Germinal center (tissue), 1 donor: ENCODE measurements at places on chromosomes 13 and 19.

DNA sequence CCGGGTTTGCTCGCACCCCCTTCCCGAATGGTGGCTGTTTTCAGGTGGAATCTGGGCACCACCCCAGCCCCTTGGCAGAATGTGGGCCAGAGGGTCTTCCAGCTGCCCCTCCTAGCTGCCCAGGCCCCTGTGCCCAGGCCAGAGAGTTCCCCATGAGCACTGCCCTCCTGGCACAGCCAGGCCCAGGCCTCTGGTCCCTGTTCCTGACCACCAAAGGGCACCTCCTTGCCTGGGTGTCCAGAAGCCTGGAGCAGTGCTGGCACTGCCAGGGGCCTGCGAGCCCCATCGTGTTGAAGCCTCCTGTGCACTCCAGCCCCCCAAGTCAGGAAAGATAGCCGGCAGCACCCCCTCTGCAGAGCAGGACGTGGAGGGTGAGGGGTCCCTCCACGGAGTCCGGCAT, 23.4 kb downstream of the PIAS4 start:
- DNase-seq, result no peak

- DNase-seq, result no peak
Measured at GRCh38 chr13:85373322-85373721, 425.9 kb downstream of the SLITRK6 start.

DNA sequence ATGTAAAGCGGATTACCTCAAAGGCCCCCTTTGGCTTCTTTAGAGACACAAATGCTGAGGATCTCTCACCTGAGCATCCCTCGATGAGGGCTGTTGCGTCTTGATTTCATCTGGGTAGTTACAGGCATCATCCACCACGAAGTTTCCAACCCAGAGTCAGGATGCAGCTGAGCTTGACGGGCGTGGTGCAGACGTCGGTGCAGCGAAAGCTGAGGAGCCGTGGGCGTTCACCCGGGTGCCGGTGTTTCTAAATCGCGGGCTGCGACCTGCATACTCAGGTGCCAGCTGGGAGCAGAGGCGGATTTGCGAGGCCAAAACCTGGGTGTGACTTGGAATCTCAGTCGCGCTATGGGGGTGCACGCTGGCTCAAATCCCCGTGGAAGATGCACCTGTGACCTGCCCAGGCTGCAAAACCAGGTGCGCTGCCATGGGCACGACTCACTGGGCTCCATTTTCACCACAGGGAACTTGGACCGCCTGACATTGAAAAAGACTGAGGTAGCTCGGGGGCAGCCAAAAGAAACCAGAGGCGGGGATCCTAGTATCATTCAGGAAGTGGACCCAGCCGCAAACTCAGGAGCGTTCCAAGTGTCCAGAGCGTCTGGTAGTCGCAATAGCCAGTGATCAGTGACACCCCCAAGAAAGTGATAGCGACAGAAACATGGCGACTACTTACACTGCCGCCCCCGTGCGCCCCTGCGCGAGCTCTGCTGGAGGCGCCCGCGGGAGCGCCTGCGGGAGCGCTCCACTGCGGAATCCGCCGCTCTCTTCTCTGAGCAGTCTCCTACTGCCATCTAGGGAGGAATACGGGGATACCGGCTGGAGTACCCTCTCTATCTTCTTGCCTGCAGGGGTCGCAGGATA, 36.4 kb upstream of the IGFL4 start:
- DNase-seq, result peak; percentile 47

- no peak for DNase-seq
Measured at GRCh38 chr13:77033717-77034302, 6.9 kb upstream of the FBXL3 start.

DNA sequence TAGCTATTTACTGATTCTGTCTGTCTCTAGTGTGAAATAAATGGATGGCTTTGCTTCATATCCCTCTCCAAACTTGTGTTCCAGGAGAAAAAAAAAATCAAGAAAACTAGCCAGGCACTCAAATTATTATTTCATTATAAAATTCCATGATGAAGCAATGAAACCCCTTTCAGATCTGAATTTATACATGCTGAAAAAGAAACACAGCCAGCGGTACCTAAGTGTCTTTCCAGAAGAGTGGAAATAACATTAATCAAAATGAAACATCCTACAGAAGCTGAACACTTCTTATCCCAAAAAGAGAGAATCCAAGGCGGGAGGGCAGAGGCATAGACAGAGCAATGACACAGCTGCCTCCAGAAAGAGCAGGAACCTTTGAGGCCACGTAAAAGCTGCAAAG, 15.9 kb downstream of the ENOX1 start:
- no peak for DNase-seq

- DNase-seq, result no peak
Measured at GRCh38 chr19:37313335-37313627, 57.6 kb upstream of the ZNF527 start.

- DNase-seq, result no peak
Measured at GRCh38 chr19:55694241-55694655, 19.2 kb downstream of the EPN1 start.

- DNase-seq, result no peak
Measured at GRCh38 chr13:32191452-32191998, 123.6 kb downstream of the ZAR1L start.

- no peak for DNase-seq
Measured at GRCh38 chr19:38528931-38529330, 88.8 kb downstream of the MAP4K1 start.

- no peak for DNase-seq
Measured at GRCh38 chr19:19657397-19657783, 6.1 kb downstream of the ATP13A1 start.

DNA sequence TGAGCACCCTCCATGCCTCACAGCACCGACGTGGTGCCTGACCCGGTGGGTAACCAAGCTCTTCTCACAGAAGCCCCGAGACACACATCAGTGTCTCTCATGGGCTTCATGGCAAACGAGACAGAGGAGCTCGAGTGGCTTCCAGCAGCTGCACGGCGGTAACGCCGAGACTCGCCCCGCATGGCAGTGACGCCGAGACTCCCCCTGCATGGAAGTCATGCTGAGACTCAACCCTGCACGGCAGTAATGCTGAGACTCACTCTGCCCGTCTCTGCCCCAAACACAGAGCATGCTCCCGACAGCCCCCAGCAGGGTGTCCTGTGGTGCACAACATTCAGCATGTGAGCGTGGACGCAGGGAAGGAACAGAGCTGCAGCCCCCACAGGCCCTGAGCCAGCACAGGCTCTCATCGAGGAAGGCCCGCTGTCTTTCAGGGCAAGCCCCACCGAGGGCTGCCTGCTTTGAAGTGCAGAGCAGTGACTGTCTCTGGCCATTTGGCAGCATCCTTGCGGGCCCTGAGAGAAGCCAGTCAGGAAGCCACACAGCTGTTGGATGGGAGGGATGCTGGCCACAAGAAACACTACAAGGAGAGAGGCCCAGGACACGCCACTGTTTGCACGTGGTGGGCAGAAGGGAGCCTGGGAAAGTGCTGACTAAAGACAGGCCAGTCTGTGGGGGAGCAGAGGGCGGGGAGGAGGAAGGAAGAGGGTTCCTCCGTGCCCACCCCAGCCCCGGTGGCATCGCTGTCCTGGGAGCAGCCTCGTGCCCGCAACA, 9.5 kb downstream of the GAS6 start:
- no peak for DNase-seq

DNA sequence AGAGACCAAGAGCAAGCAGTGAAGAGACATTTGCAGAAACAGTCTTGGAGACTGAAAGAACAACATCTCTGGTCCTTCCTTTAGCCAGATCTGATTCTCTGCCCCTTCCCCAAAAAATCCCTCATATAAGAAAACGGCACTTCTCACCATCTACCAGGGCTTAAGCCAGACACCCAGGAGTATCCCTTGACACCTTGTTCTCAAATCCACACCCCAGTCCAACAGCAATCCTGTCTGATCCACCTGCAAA, 1.7 kb upstream of the PLEKHG2 start:
- DNase-seq, result no peak

DNA sequence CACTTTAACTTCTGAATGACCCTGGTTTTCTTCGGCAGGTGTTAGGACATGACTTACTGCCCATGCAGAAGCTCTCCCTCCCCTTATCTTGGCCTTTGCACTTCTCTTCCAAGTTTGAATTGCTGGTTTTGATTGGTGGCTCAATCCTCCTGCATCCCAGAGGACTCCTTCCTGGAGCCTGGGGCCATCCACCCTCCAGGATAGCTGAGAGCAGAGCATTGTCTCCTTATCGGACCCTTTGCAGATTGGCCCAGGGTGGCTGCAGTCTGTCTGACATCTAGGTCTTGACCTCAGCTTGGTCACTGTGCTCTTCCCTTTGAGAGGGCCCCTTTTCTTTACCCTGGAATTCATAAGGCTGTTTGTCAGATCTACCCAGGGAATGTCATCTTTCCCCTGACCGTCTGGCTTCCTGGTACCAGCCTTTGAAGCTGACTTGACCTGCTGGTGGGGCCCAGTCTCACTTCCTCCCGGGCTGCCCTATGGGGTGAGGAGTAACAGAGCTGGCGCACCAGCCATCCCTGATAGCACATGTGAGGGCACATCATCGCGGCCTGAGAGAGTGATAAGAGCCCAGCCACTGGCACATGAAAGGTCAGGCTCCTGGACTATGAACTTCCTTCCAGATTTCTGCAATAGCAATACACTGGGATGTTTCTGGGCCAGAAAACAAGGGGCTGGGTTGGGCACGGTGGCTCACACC, 172.9 kb upstream of the UBL3 start:
- no peak for DNase-seq

GRCh38 chr13:110714797-110715394, 1.4 kb downstream of the ING1 start:
- DNase-seq, result peak; percentile 26

GRCh38 chr13:30892966-30893365, 13.1 kb upstream of the MEDAG start:
- DNase-seq, result peak; percentile 14

DNA sequence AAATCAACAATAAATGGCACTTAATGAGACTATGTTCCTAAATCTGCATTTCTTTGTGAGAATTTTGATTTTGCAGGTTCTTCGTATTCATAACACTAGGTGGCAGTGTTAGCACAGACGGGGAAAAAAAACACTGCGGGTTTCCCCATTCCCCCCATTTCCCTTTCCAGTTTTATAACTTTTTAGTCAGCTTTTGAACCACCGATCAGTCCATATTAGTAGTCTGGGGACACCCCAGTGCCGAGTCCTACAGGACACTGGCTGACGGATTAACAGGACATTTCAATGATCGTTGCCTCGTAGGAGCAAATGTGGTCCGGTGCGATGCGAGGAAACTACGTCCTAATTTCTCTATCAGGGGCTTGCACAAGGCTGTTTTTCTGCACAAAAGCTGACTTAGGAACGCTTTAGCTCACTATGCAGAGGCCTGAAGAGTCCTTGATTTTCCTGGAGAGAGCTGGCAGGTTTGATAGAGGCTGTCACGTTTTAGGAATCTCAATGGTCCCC, 234.3 kb downstream of the LMO7 start:
- peak; percentile 31 for DNase-seq

DNA sequence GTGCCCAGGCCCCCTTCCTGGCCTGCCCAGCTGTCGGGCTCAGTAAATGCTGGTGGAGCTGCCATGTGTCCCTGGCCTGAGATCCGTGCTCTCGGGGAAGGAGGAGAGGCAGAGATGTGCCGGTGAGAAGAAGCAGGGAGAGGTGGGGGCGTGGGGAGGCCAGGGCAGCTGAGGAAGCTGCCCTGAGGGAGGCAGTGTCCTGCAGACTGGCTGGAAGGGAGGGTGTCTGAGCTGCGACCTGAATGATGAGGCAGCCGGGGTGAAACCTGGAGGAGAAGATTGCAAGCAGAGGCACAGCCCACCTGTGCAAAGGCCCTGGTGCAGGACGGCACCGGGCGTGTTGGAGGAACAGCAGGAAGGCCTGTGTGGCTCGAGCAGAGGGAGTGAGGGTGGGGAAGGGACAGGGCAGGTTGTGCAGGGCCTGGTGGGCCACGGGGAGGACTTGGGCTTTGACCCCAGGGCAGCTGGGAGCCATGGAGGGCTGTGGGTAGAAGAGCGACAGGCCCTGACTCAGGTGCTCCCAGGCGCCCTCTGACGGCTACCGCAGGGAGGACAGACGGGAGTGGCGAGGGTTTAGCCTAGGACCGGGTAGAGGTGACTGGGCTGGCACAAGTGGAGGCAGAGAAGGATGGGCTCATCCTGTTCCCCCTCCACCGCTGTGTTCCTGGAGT, 14.0 kb upstream of the CELF5 start:
- peak; percentile 74 for DNase-seq

DNA sequence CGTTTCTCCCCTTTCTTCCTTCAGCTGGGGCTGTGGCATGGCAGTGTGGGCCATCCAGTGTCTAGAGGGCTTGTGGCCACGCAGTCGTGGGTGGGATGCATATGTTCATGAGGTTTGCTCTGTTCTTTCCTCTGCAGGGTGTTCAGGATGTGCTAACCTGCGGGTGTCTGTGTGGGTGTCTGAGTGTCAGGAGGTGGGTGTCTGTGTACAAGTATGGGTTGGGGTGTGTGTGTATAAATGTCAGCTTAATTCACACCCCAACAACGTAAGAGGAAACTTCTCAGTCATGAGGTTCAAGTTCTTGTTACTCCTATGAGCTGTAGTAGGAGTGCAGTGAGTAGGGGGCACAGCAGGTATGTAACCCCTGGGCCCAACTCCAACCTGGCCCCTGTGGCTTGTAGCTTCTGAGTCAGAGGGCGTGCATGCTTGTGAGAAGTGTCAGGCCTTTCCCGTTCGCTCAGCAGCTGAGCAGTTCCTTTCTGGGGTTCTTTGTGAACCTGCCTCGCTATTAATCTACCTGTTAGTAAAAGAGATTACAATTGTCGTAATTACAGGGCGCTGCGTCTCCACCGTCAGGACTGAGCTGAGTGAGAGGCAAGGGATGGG, 49.1 kb downstream of the NFIX start:
- DNase-seq, result no peak

GRCh38 chr19:15169541-15170285, 31.1 kb downstream of the NOTCH3 start:
- DNase-seq, result no peak

DNA sequence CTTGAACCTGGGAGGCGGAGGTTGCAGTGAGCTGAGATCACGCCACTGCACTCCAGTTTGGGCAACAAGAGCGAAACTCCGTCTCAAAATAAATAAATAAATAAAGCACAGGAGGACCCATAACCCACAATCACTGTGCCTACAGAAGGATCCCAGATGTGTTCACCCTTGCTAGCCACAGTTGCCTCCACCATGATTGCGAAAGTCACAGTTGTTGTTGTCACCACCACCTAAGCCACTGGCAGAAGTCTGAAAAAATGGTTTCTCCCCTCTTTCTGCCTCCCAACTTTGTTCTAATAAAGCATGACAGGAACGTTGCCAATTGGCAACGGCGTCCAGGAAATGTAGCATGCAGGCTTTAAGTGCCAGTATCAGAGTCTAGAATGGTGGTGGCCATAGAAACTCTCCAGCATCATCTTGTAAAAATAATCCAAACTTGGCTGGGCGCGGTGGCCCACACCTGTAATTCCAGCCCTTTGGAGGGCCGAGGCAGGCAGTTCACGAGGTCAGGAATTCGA, 2.2 kb upstream of the EPS15L1 start:
- DNase-seq, result no peak

- DNase-seq, result no peak
Measured at GRCh38 chr19:16233081-16233776, 35.5 kb downstream of the AP1M1 start.

- peak; percentile 42 for DNase-seq
Measured at GRCh38 chr13:28707629-28708427, 10.9 kb downstream of the SLC46A3 start.

- no peak for DNase-seq
Measured at GRCh38 chr19:14113762-14114414, 3.7 kb downstream of the PRKACA start.

- peak; percentile 28 for DNase-seq
Measured at GRCh38 chr13:25085125-25085742, 10.7 kb upstream of the PABPC3 start.

- no peak for DNase-seq
Measured at GRCh38 chr19:16814526-16815100, 14.6 kb upstream of the SIN3B start.
